ENCODE measurements at places on chromosomes 5 and 9.

DNA sequence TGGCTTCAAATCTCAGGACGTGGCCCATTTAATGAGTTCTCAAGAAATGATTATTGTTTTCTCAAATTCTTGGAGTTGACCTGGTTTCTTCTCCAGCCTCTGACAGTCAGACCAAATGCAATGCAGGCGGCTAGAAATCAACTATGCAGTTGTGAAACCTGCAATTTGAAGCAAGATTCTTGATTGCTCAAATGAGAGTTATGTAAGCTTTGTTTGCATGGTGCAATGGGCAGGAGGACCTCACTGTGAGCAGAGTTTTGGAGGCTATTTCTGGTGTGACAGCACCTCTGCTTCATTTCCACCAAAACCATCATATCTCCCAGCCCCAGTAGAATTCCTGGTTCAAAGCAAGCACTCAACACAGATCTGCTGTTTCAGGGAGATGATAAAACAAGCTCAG, 500.0 kb upstream of the KLF4 start:
- no peak for DNase-seq

DNA sequence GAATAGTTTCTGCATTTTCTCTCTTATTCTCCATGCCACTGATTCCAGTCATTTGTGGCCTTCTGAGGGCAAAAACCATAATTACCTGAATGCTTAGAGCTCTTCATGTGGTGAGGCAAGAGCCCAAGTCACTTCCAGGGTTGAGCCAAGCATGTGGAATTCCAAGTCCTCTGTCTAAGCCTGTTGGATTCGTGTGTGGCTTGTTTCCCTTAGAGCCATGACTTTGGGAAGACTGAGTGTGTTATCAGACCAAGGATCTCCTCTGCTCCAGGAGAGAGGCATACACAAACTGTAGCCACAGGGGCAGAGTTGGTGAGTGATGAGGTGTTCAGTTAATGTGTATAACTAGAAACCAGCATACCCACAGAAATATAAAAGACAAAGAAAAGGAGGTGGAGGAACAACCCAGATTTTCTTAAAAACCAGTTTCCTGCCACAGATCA, 27.1 kb downstream of the SLC22A5 start:
- peak; percentile 55 for DNase-seq

DNA sequence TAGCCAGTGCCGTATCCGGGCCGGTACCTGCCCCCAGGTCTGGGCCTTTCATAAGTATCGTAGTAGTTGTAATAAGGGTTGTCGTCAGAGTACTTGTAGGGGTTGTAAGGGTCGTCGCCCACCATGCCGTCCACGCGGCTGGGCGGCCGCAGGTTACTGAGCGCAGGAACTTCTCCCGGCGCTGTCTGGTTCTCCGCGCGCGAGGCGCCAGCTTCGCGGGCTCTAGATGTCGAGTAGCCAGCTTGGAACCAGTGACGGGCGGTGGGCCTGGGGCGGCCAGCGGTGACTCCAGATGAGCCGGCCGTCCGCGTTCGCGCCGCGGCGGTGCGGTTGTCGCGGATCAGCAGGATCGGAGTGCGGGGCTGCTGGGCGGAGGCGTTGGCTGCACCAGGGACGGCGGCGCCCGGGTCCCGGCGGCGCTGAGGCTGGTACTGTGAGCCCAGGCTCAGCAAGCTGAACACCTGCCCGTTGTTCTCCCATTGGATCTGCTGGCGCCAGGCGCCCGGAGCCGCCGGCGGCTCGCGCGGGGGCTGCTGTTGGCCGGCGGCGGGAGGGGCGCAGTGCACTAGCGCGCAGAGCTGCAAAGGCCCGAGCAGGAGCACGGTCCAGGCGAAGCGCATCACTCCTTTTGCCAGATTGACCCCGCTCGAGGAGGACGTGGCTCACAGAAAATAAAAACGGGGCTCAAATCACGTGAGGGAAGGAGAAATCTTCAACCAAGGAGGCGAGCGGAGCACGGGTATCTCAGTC, 518 bp downstream of the LOX start:
- no peak for DNase-seq

DNA sequence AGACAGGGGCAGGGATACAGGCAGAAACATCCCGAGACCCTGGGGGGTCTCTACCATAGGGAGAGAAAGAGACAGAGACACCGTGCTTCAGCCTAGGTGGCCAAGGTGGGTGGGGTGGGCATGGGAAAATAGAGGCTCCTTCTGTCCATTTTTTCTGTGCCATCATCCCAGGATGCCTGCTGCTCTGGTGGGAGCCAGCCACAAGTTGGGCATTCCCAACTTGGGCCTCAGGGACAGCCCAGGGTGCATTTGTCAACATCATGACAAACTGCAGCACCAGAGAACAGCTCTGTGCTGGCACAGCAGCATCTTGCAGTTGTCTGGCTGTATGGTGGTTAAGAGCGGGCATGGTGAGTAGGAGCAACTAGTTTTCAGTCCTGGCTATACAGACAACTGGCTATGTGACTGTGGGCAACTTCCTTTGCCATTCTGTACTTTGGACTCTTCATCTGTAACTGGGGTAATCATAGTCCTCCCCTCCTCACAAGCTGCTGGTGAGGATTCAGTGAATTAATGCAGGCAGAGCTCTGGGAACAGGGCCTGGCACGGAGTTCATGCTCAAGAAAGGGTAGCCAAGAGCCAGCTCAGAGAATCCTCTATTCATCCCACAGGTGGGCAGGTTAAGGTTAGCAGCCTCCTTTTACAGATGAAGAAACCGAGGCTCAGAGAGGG, 100.4 kb downstream of the RGS3 start:
- peak; percentile 36 for DNase-seq

DNA sequence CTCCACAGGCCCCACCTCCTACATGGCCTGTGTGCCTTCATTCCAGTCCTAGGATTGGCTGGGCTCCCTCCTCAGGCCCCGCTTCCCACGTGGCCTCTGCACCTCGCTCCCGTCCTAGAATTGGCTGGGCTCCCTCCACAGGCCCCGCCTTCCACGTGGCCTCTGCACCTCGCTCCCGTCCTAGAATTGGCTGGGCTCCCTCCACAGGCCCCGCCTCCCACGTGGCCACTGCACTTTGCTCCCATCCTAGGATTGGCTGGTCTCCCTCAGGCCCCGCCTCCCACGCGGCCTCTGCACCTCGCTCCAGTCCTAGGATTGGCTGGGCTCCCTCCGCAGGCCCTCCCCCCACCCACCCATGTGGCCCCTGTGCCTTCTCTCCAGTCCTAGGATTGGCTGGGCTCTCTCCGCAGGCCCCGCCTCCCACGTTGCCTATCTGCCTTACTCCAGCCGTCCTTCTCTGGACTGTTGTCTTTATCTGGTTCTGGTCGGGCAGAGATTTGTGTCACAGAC, 45.3 kb upstream of the CACNA1B start:
- no peak for DNase-seq

GRCh38 chr9:72471096-72471495, 50.3 kb upstream of the TMC1 start:
- DNase-seq = no peak
